Aorta (tissue), 5 donors: ENCODE measurements at places on chromosomes 6 and 20.
A peak's percentile ranks its signal among the peaks of the same experiment; 100 is the strongest.

DNA sequence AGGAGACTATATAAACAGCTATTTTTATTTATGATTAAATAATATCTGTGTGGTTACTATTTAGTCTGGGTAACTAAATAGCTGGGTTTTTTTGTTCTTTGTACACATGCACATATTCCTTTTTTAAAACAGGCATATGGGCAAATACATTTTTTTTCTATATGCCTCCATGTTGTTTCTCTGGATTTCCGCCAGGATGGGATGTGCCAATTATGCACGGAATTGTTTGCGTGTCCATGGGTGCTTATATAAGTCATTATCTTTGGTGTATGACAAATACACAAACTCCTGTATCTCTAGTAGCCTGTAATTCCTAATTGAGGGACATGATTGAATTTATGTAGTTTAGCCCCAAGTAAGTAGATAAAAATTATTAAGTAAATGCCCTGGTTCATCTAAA, 226.9 kb downstream of the BCKDHB start:
- no peak for DNase-seq

DNA sequence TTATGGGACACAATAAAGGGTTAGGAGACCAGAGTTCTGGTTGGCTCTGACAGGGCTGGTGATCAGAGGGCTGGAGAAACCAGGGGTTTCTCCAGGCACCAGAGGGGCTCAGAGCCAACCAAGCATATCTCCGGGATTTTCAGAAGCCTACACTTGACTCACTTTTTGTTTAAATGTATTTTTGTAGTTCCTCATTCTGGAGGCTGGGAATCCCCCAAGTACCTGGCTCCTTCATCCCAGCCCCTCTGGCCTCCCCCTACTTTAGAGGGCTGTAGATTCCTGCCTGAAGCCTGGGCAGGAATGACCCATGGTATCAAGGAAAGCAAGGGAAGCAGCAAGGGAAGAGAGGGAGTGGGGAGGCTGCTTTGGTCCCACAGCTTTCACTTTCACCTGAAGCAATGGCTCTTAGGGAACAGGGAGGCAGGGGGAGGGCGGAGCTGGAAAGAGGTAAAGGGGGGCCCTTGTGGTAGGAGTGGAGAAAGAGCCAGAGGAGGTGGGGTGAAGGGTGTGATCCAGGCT, 973 bp downstream of the CD40 start:
- no peak for DNase-seq

- no peak for DNase-seq
Observed at GRCh38 chr6:99362678-99363268, 13.3 kb upstream of the FAXC start.

DNA sequence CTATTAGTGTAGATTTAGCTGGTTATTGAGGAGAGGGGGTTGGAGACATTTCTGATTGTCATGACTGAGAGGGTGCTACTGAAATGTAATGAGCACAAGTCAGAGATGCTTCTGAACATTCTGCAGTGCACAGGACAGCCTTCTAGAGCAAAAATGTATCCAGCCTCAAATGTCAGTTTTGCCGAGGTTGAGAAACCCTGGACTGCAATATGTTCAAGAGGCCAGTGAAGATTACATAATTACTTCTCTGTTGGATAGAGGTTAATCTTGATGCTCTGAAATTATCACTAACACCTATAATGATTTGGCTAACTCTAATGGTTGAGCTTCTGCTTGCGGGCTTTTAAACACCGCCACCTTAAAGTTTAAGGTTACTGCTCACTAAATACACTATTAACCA, 3.4 kb upstream of the DUSP22 start:
- DNase-seq = no peak

DNA sequence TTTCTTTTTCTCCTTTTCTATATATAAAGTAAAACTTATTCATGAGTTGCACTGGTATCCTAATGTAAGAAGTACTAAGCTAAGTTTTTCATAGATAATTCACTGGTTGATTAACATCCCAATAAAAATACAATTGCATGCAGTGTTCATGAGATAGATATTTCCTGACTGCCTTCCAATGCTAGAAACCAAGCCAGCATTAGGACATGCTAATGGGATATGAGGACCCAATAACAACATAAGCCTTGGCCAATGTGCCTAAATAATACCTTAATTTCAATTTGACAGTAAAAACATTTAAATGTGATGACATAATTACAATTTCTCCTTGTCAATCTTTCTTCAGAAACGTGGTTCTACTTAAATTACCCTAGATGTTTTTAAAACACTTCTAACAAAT, 152.7 kb downstream of the RNGTT start:
- DNase-seq = no peak

DNA sequence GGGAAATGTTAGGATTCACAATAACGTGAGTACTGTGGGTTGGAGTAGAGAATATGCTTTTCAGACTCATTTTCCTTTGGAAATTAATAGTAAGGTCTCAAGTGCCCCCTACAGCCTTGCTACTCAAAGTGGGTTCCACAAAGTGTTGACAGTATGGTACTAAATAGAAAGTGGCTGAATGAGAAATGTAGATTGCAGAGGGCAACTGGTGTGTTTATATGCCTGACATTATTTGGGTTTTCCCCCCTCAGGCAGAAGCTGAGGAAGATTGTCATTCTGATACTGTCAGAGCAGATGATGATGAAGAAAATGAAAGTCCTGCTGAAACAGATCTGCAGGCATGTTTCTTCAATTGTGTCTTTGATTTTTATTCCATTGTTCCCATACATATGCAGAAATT, 5.6 kb downstream of the FBXO9 start:
- DNase-seq = no peak

DNA sequence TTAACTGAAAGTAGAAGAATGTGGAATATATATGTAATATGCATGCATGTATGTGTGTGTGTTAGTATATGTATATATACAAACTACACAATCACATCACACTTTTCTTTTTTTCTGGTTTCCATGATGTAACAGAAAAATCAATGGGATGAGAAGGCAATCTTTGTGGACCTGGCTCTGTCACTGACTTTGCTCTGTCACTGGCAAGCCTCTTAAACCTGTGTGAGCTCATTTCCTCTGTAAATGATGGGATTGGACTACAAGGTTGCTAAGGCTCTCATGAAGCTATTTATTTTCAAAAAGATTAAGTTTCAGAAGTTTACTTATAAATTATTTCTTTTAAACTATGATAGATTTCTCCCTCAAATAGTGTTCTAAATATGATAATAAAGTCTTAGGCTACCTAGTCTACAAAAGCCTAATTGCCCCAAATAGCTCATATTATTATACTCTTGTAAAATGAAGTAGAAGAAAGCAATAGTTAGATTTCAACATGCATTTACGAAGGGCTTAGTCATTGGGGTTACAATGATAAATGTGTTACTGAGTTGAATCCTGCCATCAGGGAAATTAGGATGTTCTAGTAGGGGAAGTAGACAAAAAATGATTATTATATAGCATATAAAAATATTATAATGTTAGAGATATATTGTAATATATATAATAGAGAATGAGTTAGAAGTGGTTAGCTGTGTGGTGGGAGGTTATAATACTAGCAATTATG, 129.3 kb downstream of the AFG1L start:
- no peak for DNase-seq

- DNase-seq = no peak
Observed at GRCh38 chr6:52416629-52417151, 3.5 kb upstream of the EFHC1 start.

GRCh38 chr20:18056174-18057100, 1.3 kb downstream of the OVOL2 start:
- no peak for DNase-seq

DNA sequence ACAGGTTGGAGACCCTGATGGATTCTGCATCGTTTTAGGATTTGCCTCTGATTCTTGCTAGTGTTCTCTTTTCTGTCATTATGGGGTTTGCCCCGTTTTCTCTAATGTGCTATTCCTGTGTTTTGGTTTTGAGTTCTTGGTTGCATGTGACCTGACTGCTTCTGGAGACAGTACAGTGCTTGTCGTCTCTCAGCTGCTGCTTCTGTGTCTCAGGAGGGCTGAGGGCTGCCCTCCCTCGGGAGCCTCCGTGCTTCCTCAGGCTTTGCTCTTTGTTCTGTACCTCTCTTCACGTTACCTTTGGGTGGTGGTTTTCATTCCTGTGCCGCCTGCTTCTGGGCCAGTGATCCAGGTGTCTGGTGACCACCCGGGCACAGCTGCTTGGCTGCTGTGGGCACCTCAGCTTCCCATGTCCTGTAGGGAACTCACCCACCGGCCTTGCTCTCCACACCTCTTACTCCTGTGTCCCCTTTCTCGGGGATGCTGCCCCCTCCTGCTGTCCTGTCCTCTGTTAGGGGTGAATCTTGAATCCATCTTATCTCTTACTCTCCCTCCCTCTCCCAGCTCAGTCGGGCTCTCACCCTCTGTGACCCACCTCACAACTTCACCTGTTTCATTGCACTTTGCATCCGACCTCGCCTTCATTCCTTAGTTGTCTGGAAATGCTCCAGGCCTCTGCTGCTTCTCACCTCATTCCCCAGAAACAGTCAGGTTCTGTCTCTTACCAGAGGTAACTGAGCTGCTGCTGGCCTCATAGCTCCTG, 33.2 kb downstream of the PANK2 start:
- no peak for DNase-seq

DNA sequence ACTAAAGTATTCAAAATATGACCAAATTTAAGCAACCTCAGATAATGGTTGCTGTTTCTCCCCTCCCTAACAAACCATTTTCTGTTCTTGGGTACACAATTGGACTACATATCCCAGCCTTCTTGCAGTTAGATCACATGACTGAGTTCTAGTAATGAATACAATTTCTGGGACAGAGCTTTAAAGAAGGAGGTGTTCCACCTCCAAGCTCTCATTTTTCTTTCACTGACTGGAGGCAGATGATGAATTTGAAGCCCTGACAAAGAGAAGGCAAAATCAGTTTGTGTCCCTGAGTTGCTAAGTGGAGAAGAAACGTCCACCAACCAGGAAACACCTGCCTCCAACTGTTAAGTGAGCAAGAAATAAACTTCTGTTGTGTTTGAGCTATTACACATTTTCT, 117.2 kb downstream of the LCA5 start:
- no peak for DNase-seq

- no peak for DNase-seq
Observed at GRCh38 chr6:13362412-13362811, 34.1 kb upstream of the TBC1D7 start.

GRCh38 chr6:41673704-41674000, 35.4 kb downstream of the MDFI start:
- DNase-seq = peak; percentile 44

DNA sequence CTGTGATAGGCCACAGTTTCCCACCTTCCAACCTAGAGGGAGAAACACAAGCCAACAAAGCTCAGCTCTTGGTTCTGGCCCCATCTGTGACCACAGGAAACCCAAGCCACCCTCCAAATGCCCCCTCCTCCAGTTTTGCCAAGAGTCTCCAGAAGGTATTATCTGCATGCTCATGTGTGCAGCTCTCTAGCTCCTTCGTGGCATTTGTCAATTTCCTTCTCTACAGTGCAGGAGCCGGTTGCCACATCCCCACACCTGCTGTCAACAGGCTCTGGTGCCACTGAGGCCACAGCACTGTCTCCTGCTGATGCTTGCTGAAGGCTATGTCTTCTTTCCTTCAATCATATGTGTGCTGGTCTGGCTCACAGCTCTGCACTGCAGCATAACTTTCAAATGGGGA, 177.2 kb downstream of the CLIC5 start:
- DNase-seq = no peak

DNA sequence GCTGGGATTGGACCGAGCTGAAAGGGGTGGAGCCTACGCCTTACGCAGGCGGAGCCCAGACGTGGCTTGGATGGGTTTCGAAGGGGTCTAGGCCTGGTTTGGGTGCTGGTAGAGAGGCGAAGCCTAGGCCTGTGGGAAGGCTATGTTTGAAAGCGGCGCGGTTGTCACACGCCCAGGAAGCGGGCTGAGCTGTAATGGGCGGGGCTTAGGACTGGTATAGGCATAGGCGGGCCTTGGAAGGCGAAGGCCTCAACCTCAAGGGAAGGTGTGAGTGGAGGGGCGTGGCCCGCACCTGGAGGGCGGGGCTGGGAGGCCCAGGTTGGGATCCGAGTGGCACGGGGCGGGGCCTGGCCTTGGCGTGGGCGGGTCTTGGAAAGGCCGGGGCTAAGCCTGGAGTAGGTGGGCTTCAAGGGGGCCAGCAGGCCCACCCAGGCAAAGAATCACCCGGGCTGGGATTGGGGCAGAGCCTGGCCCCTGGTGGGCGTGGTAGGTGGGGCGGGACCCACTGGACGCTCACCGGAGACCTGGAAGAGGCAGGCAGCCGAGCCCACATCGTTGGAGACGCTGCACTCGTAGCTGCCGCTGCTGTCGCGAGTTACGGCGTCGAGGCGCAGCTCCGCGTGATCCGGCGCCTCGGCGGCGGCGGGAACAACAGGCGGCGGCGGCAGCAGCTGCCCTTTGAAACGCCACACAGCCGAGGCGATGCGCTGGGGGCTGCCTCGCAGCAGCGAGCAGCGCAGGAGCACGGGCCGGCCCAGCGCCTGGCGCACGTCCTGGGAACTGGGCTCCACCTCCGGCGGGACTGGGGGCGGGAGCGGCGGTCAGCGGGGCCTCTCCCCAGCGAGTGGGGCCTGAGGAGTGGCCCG, 49.0 kb downstream of the MDGA1 start:
- no peak for DNase-seq

GRCh38 chr6:43016943-43017334, 2.9 kb downstream of the KLHDC3 start:
- DNase-seq = no peak

- DNase-seq = no peak
Observed at GRCh38 chr6:2396042-2396657, 150.7 kb upstream of the GMDS start.

GRCh38 chr6:117491916-117492315, 9.4 kb downstream of the DCBLD1 start:
- DNase-seq = no peak

- DNase-seq = no peak
Observed at GRCh38 chr6:146741609-146742008, 142.8 kb downstream of the ADGB start.

- DNase-seq = peak; percentile 69
Observed at GRCh38 chr6:41471064-41471895, 74.9 kb upstream of the FOXP4 start.

GRCh38 chr6:44126320-44127149, 717 bp downstream of the MRPL14 start:
- peak; percentile 86 for DNase-seq

GRCh38 chr20:46631874-46632446, 19.3 kb downstream of the SLC13A3 start:
- DNase-seq = no peak

DNA sequence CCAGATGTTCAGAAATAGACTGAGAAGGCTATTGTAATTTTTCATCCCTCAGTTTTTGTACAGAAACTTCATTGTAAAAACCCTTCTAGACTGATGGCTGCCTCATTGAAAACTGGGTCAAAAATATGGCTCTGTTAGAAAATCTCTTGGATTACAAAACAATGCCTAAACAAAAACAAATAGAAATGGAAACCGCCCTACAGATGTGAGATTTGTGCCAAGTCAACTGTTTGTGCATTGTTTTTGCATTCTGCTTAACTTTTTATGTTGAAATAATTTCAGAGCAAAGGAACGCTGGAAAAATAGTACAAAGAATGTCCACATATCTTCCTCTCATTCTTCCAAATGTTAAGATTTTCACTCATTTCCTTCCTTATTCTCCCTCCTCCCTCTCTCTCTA, 425.1 kb downstream of the FOXA2 start:
- DNase-seq = no peak

- DNase-seq = no peak
Observed at GRCh38 chr20:48220033-48220633, 434.9 kb upstream of the SULF2 start.
